SK-N-SH (cell line): ENCODE measurements at places on chromosomes 2 and 18.
A peak's percentile ranks its signal among the peaks of the same experiment; 100 is the strongest.

DNA sequence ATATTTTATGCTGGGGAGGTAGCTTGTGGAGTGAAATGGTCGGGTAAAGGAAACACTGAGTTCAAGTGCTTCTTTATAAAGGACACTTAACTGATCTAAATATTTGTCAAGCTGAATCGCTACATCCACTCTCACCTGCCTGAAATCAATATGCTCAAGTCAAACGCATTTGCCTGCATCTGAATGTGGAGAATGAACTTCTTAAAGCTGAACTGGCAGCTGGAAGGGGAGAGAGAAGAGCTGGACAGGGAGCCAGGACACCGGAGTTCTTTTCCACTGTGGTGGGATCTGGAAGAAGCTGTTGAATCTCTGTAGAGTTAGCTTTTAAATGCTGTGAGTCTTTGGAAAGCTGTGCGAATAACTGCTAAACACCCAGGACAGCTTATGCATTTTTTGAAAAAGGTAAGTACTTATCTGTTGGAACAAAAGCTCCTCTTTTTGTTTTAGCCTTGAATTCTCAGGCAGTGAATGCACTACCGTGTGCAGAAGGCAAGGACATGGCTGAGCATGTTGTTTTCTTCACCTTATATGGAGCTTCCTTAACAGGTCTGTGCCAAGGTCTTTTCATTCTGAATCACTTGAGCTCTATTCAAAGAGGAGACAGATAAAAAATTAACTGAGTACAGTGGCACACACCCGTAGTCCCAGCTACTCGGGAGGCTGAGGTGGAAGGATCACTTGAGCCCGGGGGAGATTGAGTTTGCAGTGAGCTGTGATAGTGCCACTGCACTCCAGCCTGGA, 74.2 kb upstream of the KLF7 start:
- DNase-seq, result no peak

- DNase-seq, result no peak
These were observed 264.4 kb upstream of the REV1 start for GRCh38 chr2:99754210-99754609.

GRCh38 chr18:48867978-48868377, 82.8 kb downstream of the SMAD7 start:
- no peak for DNase-seq

GRCh38 chr18:5317186-5317585, 21.7 kb upstream of the ZBTB14 start:
- DNase-seq, result no peak

DNA sequence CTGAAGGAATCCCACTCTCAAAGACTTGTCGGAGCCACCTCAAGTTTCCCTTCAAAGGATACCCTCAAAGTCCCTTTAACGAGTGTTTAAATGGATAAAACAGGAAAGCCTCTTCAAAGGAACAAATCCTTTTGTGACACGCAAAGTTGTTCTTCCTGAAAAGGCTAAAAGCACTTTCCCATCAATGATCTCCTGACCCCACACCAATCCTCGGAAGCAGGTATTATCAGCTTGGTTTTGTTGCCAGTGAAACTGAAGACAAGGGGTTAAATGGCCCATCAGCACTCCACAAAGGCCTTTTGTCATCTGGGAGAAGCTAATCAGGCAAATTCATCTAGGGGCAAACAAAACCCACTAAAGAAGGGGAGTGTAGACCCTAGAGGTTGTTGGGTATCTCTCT, 418.0 kb upstream of the ID2 start:
- no peak for DNase-seq

DNA sequence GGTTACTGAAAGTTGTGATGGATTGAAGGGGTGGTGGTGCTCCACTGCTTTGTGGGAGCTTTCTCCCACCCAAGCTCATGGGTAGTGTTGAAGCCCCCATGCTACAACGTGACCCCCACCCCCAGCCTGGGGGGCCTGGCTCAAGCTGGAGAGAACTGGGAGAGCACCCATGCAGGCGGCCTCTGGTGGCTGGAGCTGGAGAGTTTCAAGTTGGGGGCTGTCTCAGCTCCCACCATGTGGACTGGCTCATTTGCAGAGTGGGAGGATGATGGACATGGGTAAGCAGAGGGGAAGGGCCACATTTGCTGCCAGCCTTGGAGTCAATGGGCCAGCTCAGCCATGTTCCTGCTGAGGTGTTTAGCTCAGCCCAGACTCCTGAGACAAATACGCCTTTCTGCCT, 62.8 kb downstream of the INPP4A start:
- no peak for DNase-seq

- no peak for DNase-seq
These were observed 21.7 kb downstream of the TNP1 start for GRCh38 chr2:216838151-216838550.

- DNase-seq, result no peak
These were observed 66.9 kb upstream of the ITM2C start for GRCh38 chr2:230797515-230798495.

DNA sequence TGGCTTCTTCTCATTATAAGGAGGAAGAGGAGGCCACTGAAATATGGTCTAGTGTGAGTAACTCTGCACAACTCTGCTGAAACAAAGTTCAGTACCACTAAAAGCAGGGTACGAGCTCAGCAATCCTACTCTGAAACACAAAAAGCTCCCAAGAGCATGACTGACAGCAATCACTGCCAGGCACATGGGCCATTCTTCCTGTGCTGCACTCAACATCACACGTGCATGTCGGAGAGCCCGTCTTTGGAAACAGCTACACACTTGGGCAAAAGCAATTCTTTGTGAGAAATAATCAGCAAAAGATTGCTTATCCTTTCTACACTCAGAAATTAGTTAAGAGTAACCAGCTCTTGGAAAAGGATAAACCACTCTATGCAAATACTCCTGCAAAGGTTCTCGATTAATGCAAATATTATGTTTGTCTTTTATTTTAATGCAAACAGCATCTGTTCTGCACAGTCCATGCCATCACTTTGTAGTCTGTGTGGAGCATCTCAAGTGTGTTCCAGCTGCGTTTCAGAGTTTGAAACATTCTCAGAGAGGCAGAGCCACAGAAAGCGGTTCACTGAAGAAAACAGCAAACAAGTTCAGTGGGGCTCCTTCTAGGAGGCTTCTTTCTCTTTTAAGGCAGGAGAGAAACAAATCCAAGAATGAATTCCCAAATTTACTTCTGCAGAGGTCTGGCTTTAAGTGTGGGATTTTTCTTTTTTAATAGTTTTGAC, 145.0 kb downstream of the HDAC4 start:
- DNase-seq, result no peak

DNA sequence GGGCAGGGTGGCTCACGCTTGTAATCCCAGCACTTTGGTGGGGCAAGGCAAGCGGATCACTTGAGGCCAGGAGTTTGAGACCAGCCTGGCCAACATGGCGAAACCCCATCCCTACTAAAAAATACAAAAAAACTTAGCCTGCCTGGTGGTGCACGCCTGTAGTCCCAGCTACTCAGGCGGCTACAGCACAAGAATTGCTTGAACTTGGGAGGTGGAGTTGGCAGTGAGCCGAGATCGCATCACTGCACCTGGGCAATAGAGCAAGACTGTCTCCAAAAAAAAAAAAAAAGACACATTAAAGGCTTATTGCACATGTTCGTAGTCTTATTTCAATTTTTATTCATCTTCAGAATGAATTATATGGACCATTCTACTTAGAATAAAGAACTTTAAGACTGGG, 110.2 kb downstream of the BMPR2 start:
- DNase-seq, result no peak

- DNase-seq, result no peak
These were observed 318.4 kb downstream of the AGAP1 start for GRCh38 chr2:235812185-235812665.

DNA sequence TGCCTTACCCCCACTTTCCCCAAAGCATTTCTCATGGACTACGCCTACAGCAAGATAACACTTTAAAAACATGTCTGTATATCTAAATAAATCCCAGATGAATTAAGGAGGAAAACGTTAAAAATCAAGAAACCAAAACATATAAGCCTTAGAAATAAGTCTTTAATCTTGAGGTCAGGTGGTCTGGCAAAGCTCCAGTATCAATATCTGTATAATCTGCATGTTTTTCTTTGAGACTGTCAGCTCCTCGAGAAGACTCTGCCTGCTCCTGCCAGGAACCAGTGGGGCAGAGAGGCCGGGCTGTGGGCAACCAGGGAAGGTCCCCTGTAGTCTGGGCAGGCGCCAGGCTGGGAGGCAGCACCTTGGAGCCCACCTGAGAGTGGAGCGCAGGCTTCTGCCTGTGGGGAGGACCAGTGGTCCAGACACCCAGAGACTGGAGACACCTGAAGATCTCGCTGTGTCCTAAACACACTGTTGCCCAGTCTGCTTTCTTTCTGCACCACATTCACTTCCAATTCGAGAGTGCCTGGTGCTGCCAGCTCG, 291.0 kb upstream of the SOX11 start:
- DNase-seq, result no peak

GRCh38 chr2:213261715-213262114, 22.5 kb upstream of the SPAG16 start:
- DNase-seq, result no peak

GRCh38 chr2:167293172-167293781, 405.0 kb downstream of the XIRP2 start:
- no peak for DNase-seq

- DNase-seq, result no peak
These were observed 19.3 kb downstream of the GALM start for GRCh38 chr2:38685116-38685735.

DNA sequence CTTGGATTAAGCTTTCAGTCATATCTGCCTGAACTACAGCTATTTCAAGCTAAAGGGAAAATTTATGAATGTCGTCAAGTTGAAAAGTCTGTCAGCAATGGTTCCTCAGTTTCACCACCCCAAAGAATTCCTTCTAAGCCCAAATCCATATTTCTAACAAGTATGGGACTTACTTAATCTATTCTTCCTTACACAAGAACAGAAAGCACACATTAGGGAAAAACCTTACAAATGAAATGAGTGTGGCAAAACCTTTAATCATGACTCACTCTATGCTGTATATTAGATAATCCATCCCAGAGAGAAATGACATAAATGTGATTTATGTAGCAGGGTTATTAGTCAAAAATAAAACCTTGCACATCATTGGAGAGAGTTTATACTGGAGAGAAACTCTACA, 78.9 kb downstream of the RAB31 start:
- DNase-seq, result no peak

DNA sequence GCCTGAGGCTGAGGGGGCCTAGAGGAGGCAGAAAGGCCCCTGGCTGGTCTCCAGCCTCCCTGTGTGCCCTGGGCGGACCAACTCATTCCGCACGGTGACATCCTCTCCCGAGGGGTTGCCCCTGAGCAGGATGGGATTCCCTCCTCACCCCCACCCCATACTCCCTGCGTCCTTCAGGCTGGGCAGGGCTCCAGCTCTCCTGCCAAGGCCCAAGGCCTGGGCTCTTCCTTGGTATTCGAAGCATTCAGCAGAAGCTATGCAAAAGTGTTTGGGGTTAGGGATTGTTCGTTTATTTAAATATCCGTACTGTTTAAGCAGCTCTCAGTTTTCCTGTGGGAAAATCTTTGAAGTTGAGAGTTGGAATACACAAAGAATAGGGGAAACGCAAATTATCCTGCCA, 113.1 kb upstream of the RAB12 start:
- no peak for DNase-seq

GRCh38 chr2:23445450-23445868, 60.5 kb downstream of the KLHL29 start:
- no peak for DNase-seq

DNA sequence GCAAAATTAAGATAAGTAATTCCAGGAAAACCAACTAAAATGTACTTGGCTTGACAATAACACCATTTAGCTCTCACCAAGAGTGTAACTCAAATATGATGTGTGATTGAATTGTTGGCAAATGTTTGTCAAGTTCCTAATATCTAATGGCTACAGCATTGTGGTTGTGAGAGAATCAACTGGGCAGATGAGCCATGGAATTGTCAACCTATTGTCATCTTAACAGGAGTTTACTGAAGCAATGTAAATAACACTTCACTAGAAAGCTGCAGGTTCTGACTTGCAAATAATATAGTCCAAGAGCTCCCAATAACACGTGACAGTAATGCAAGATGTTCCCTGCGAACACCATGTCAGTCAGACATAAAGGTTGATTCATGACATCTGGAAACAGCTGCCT, 495.2 kb upstream of the MEIS1 start:
- no peak for DNase-seq

- DNase-seq, result no peak
These were observed 26.7 kb downstream of the PTPN2 start for GRCh38 chr18:12857215-12857905.

- DNase-seq, result peak; percentile 57
These were observed 172.1 kb downstream of the GFPT1 start for GRCh38 chr2:69214898-69215297.

GRCh38 chr2:26631401-26632170, 9.6 kb downstream of the CIB4 start:
- DNase-seq, result no peak

DNA sequence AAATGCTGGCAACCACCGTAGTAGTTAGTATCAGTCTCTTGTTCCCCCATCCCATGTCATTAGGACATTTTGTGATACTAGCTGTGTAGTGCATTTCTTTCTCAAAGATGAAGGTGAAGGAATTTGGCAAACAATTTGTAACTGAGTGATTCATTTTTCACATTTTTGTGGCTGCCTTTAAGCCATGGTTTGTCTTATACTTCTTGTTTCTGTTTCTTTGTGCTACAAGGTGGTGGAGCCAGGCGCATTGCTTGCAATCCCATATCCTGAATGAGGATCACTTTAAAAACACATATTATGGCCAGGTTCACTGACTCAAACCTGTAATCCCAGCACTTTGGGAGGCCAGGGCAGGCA, 40.6 kb downstream of the GPD2 start:
- DNase-seq, result no peak

DNA sequence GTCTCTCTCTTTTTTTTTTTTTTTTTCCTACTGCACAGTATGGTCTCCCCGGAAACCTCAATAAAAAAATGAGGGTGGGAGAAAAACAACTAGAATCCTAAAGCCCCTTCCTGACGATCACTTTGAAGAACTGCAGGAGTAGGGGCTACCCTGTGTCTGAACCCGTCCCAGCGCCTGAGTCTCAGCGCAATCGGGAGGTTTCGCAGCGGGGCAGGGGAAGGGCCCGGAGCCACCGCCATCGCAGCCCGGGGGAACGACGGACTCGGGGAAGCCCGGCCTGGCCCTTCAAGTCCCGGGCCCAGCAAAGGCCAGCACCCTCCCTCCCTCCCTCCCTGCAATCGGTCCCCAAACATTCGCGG, 411 bp downstream of the NARS1 start:
- DNase-seq, result peak; percentile 60

GRCh38 chr2:225056330-225057073, 14.2 kb upstream of the DOCK10 start:
- no peak for DNase-seq

DNA sequence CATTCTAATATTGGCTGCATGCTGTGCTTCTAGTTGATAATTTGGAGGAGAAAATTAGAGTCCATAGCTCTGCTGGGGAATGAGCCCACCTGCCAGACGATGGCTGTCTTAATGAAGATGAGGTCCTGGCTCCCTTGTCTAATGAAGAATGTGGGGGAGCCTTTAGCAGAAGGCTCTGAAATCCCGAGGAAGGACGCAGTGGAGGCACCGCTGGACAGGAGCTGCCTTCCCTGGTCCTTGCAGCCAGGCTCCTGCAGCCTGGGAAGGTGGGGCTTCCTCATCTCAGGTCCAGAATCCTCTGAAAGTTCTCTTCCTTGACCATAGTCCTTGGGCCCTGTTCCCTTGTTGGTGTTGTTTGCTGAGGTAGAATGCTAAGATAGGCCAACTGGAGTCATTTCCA, 208.3 kb downstream of the AGAP1 start:
- DNase-seq, result no peak

- peak; percentile 57 for DNase-seq
These were observed 182.3 kb downstream of the CAMKMT start for GRCh38 chr2:44543773-44544725.

- no peak for DNase-seq
These were observed 290.0 kb downstream of the CYP26B1 start for GRCh38 chr2:71857636-71858035.

GRCh38 chr2:159703491-159703890, 8.8 kb upstream of the MARCHF7 start:
- no peak for DNase-seq
